T47D (cell line): ENCODE measurements at places on chromosomes 11 and 22.
A peak's percentile ranks its signal among the peaks of the same experiment; 100 is the strongest.

GRCh38 chr22:44661070-44661469 is 40.9 kb upstream of the PRR5 start:
- DNase-seq: no peak

DNA sequence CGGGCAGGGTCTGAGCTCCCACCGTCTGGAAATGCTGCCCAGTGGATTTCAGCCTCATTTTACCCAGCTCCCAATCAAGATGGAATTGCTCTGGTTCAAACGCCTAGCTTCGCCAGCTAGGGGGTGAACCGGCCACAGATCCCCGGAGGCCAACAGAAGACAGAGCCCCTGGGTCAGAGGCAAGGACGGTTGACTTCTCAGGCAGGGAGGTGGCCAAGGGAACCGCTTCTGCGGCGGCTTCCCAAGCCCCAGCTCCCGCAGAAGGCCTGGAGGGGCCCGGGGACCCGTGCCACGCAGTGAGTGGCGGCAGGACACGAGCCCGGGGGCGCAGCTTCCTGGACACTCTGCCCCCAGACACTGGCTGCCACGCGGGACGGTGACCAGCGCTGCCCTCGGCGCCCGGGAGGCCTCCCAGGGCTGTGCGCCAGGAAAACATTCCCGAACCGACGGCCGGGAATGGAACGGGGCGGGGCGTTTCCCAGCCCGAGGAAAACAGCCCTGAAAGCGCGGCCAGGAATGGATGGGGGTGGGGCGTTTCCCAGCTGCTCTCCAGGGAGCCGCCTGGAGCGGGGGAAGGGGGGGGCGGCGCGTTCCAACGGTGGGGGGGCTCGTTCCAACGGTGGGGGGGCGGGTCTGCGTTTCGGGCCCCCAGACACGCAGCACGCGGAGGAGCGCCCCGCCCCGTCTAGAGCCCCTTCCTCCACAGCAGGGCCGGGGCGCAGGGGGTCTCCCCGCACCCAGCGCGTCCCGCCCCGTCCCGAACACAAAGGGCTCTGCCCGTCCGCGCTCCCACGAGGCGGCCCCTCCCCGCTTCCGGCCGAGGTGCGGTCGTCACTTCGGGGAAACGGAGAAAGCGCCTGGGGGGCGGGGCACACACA is 13.5 kb upstream of the B4GALNT4 start:
- DNase-seq: peak; percentile 90

GRCh38 chr11:68215087-68215445 is 2.0 kb upstream of the KMT5B start:
- no peak for DNase-seq

DNA sequence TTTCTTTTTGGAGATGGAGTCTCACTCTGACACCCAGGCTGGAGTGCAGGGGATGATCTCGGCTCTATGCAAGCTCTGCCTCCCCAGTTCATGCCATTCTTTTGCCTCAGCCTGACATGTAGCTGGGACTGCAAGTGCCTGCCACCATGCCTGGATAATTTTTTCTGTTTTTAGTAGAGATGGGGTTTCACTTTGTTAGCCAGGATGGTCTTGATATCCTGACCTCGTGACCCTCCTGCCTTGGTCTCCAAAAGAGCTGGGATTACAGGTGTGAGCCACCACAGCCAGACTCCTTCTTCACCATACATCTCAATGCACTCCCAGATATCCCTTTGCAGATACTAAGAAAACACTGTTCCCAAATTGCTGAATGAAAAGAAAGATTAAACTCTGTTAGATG is 224.3 kb downstream of the OR4A5 start:
- no peak for DNase-seq

- no peak for DNase-seq
Measured at GRCh38 chr11:118746988-118747585, 43.9 kb downstream of the DDX6 start.

DNA sequence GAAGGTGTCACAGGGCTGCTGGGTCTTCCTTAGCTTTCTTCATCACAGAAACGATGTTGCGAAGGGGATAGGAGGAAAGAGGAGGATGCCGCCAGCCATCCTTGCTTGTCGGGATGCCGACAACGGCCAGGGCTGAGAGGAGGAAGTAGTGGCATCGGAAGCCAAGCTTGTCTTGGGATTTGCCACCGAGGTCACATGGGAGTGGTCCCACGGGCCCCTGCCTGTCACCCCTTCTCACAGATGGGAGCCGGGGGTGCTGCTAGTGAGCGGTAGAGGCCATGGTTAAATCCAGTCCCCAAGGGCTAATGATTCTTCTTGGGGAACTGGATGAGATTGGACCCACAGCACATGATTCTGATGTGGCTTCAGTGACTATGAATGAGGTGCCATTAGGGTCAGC is 1375.8 kb downstream of the BRD1 start:
- no peak for DNase-seq

DNA sequence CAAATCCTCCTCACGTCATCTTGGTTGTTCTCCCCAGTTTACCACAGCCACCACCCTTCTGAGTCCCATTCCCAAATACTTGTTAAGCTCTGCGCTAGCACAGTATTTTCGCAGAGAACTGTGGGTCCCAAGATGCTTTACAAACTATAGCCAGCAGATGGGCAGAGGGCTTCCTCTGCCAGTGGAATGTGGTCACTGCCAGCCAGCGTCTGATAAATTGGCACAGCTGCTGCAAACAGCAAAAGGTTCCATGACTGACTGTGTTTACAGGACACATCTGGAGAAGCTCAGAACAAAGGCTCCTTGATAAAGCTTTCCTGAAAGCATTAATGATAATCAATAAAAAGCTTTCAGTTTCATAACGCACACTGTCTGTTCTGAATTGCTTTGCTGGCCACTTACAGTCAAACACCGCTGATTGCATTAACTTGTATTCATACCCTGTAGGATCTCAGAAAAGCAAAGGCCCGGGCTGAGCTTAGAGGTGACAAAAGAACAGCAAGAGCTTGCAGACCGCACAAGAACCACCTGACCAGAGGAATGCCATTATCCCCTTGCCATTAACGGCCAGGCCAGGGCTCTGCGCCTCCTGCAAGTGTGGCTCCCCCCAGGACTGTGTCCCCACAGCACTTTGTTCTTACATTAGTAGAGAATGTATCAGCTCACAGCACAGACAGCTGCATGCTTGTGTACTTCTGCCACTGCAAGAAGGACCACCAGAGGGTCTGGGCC is 120.6 kb downstream of the MICAL3 start:
- DNase-seq: no peak
